ENCODE measurements at places on chromosomes 3 and 15.

- DNase-seq: peak; percentile 74
Measured at GRCh38 chr3:129182390-129183185, 1.1 kb downstream of the CNBP start.

GRCh38 chr3:50189274-50189673 is 2.1 kb upstream of the GNAT1 start:
- no peak for DNase-seq

DNA sequence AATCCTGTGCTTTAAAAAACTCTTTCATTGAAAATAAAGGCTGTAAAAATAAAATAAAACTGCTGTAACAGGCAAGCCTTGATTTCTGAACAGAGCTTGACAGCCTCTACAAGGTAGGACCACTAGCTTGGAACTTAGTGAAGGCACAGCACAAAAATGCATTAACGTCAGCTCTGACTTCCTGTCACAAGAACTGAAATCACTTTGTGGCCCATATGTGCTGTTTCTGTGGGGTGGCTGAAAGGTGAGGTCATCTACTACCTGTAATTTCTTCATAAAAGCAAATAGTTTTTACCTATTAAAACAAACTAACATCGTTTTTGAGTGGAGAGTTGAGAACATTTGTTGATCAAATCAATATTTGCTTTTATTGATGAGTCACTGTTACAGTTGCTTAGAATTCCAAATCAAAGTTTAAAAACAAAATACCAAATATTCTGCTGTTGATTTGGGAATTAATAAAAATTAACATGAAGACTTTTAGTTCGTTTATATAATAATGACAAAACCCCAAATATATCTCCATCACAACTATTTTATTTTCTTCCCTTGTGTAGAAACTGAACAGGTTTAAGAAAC is 1034.1 kb downstream of the MCTP2 start:
- DNase-seq: no peak

GRCh38 chr15:78838489-78838888 is 27.2 kb upstream of the ADAMTS7 start:
- no peak for DNase-seq

Data from activated effector memory CD4-positive, alpha-beta T cell treated with anti-CD3 and anti-CD28 coated beads, Interleukin-2, amount 50 U/mL, for 16 hours (primary cell).